Stimulated activated naive CD8-positive, alpha-beta T cell treated with anti-CD3 and anti-CD28 coated beads, Interleukin-15, Interleukin-2, amounts not matched to agents 100 U/mL and 50 U/mL, for 24 hours (primary cell): ENCODE measurements at places on chromosomes 4 and X.
A peak's percentile ranks its signal among the peaks of the same experiment; 100 is the strongest.

DNA sequence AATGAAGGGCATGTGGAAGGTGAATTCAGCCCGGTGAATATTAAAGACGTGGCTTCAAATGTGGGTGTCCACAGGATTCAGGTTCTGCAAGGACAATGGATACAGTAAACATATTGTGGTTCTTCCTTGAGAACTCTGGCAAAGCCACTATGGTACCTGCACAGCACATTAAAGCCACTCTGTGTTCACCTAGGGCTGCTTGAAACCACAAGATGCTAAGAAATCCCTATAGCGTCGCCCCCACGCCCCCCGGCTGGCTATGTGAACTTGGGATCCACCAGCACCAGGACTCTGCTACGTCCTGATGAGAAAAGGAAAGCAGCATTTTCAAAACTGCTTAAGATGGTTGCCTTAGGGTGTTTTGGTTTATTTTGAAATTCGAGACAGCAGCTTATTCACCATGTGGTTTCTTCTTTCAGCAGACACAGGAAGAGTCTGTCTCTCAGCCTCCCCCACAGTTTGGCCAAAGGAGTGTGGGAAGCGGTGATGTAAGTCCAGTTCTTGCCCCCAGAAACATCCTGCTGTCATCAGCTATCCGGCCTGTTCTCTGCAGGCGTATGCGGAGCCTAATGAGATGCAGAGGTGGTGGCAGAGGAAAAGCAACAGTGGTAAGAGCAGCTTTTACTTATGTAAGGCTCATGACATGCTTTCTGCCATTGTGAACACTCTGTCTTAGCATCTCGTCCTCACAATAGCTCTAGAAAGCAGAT, 111.5 kb downstream of the AFAP1 start:
- DNase-seq: peak; percentile 47

DNA sequence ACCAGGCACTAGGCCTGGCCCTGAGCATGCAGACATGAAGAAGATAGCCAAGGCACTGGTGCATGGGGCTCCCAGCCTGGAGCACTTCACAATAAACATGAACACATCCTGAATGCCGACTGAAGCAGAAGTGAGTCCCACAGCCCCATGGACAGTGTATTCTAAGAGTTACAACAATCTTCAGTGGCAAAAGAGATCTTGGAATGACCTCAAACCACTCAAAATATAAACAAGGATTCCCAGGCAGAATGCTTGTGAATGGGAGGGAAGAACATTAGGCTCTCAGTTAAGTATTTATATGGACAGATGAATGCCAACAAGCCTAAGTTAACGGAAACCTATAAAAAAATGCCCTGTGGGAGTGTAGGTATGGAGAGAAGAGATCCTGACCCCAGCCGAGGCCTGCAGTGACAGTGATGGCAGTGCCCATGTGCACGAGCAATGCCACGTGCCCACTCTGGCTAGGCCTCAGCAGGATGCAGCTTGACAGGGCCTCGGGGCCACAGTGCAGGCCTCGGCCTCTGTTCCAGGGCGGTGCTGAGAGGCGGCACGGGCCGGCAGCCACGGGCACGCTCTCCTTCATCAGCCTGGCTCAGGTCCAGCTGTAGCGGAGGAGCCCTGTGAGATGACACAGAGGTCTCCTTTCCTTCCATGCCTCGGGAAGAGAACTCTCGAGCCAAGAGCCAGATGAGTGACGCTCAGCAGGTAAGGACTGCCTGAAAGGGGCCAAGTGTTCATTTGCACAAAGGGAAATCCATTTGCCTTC, 49.2 kb downstream of the IRF2 start:
- no peak for DNase-seq

GRCh38 chr4:38870098-38870808, 2.6 kb downstream of the FAM114A1 start:
- DNase-seq: no peak

GRCh38 chr4:121655320-121656268, 41.2 kb downstream of the ANXA5 start:
- DNase-seq: no peak

- DNase-seq: peak; percentile 29
These were observed at the start of gene CCNQ for GRCh38 chrX:153598541-153599191. Gene CCNQ (minus strand): TSS chrX:153599139. CDS start chrX:153599073, 66 bp downstream.

- DNase-seq: no peak
These were observed 80.4 kb downstream of the LDB2 start for GRCh38 chr4:16818005-16818404.

GRCh38 chr4:84985952-84986351, 19.5 kb upstream of the WDFY3 start:
- DNase-seq: no peak

DNA sequence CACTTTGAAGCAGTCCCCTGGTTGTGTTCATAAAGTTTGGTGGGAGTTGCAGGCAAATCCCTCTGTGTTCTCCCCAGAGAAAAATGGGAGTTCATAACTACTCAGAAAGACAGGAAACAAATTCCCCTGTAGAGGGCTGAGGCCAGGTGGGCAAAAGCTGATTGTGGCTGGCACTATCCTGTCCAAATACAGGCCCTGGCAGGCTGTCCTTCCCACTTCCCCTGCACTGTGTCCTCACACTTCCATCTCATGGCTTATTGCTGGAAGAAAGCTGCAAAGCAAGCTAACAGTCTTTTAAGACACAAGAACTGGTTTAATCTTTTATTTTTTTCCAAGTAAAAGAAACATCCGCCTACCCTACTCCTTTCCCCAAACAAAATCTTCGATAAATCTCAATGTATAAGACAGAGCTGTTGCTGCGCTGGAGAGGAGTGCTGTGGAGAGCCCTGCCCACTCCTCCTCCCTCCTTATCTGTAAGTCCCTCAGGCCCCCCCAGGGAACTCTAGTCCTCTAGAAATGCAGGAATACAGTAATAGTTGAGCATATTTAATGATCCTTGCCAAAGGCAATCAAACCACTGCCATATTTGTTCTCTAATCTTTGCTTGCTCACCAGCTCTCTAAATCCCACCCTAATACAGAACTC, 14.0 kb downstream of the TAPT1 start:
- DNase-seq: no peak

- no peak for DNase-seq
These were observed 238.8 kb downstream of the LDB2 start for GRCh38 chr4:16659694-16660093.

- no peak for DNase-seq
These were observed 111.8 kb upstream of the H2AZ1 start for GRCh38 chr4:100061835-100062234.

DNA sequence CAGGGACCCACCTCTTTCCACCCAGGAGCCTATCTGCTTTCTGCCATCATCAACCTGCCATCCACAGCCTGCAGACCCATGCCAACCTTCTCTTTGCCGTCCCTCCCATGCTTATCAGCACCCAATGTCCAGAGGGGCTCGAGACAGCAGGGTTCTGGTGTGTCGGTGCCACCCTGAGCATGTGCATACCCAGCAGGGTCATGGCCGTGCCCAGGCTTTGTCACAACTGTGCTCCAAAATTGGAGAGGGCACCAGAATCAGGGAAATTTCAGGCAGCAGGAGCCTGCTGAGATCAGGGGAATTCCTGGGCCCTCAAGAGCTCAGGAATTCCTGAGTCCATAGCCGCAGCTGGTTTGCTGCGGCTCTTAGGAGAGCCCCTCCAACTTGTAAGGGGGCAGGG, 330.6 kb downstream of the CCSER1 start:
- no peak for DNase-seq

- DNase-seq: no peak
These were observed 11.8 kb upstream of the PGK1 start for GRCh38 chrX:78092296-78092695.

DNA sequence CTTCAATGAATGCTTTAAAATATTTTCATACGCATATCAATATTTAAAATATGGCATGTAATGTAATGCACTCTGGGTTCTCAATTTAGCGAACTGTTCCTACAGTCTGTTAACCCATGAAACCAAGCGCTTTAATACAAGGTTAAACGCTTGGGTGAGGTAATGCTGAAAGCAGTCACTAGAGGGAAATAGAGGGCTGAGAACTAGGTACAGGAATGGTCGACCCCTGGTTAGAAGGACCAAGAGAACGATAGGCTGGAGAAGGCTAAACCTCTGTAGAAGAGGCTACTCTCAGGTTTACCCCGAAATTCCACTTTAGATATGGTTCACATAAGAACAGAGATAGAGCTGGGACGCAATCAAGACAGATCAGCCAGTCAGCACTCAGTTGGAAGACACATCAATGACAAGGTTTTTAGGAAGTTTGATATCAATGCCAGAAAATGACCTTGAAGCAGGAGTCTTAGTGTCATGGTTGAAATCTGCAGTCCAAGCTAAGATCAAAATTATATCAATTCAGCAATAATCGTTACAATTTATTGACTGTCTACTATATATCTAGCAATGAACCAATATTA, 26.9 kb downstream of the ARSJ start:
- peak; percentile 24 for DNase-seq
